ENCODE measurements at places on chromosomes 4 and X.

- peak; percentile 37 for DNase-seq
Observed at GRCh38 chr4:56575820-56576429, 70.3 kb downstream of the ARL9 start.

- no peak for DNase-seq
Observed at GRCh38 chr4:109559983-109560686, at the start of gene MCUB. Gene MCUB, plus strand, starts transcription at chr4:109560246. Its CDS starts 92 bp downstream, at chr4:109560338.

GRCh38 chr4:11451716-11452115 lies 23.0 kb upstream of the HS3ST1 start:
- no peak for DNase-seq

- no peak for DNase-seq
Observed at GRCh38 chr4:152032722-152033131, 271.9 kb upstream of the GATB start.

DNA sequence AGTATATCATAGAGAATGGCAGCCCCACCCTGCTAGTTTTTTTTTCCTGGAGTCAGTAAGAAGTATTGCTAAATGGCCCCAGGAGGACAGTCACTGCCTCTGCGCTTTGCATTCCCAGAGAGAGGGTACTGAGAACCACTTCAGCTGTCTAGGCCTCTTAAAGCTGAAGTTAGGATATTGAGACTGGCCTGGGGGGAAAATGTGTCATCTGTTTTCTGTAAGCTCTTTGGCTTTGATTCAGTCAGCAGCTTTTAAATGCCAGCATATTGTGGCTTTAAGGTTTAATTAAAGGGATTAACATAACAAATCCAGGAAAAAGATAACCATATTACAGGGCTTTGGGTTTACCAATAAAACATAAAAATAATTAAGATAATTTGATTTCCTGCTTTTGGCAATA lies 852.0 kb downstream of the PCDH18 start:
- no peak for DNase-seq

- DNase-seq = no peak
Observed at GRCh38 chr4:153788051-153788412, 851 bp downstream of the SFRP2 start.

GRCh38 chr4:67198727-67199126 lies 346.6 kb downstream of the CENPC start:
- DNase-seq = no peak

DNA sequence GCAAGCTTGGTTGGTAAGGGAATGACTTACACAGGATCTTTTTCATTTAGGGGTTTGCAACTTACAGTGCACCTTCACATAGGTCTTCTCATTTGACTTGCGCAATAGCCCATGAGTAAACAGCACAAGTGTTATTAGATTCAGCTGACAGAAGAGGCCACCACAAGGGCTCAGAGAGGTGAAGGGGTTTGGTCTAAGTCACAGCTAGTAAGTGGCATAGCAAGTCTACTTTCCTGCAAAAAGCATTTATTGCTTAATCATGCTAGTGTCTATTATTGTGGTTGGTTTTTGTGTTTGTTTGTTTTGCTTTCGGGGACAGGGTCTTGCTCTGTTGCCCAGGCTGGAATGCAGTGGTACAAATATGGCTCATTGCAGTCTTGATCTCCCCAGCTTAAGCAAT lies 83.3 kb downstream of the SPRY1 start:
- DNase-seq = no peak

DNA sequence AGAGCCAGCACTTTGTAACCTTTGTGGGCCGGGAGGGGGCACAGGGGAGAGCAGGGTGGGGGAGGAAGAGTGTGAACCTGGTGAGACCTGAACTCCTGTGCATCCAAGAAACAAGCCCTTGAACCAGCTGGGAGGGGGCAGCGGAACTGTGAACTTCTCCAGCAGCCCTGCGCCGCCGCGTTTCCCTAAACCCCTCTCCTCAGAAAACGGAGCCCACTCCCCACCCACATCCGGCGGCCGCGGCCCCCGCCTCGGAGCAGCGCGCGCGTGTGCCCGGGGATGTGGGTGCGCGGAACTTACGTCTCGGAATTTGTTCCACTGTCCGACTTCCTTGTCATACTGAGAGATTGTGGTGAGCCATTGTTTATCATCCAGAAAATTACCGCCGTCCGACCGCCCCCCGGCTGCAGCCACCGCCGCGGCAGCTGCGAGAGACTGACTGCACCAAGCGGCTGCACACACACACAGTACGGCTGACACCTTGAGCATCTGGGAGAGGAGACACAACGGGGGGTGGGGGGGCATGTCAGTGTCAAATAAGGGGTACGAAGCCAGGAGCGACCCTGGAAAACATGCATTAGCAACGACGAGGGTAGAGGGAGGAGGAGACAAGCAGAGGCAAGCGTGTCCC lies 494 bp downstream of the SPOCK3 start:
- DNase-seq = no peak

- DNase-seq = no peak
Observed at GRCh38 chrX:150018931-150019361, 80.7 kb upstream of the EOLA2 start.

DNA sequence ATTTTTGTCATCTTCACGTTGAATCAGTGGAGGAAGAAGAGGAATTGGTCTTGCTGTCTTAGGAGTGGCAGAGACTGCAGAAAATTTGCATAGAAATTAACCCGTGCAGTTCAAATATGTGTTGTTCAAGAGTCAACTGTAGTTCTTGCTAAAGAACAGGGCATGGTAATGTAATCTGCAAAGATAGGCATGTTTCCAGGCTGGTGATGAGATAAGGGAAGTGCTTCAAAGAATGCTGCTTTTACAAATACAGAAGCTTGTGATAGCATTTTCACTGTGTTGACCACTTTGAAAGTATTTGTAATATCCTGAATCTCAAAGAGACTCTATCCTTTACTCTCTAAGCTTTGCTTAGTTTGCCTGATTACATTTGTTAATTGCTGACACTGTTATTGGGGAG lies 60.1 kb downstream of the PRRG1 start:
- DNase-seq = no peak

DNA sequence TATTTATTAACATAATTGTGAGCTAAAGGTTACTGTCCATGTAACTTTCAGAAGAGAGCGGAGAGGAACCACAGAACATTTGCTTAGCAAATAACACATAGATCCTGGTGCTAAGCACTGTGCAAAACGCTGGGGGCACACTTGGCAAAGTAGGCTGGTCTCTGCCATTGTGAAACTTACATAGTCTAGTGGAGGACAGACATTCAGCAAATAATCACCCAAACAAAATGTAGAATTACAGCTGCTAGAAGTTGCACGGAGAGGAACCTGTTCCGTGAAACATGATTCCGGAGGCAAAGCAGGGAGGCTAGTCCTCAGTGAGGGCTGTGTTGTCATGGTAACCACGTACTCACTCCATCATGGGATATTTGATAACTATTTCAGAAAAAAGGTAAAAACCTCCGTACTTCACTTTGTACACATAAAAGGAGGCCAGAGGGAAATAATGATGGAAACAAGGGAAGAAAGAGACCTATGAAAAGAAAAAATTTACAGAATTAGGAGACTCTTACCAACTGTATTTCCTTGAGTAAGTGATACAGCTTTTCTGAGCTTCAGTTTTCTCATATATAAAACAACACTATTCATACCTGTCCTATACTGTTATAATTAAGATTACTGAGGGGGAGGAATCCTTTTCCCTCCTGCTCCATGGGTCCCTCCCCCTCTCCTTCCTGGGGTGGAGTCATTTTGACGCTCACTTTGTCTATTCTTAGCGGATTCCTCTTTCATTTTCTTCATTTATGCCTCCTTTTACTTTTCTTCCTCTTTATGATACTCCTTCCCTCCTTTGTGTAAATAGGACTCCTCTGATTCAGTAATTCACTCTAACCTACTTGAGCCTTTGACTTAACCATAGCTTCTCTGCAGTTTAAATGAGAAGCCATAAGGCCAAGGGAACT lies 825 bp upstream of the RASGEF1B start:
- peak; percentile 60 for DNase-seq

- no peak for DNase-seq
Observed at GRCh38 chr4:173130687-173131086, 37.9 kb upstream of the GALNT7 start.

GRCh38 chrX:110683925-110684324 lies 111.7 kb downstream of the CHRDL1 start:
- DNase-seq = no peak

GRCh38 chr4:181301735-181302710 lies 941.2 kb upstream of the TENM3 start:
- DNase-seq = peak; percentile 12

GRCh38 chrX:150607201-150607600 lies 38.8 kb downstream of the MTM1 start:
- no peak for DNase-seq

- no peak for DNase-seq
Observed at GRCh38 chr4:7261536-7261935, 69.2 kb downstream of the SORCS2 start.

- DNase-seq = no peak
Observed at GRCh38 chrX:152904151-152905080, 6.5 kb downstream of the ZNF185 start.

GRCh38 chr4:159429693-159430035 lies 326.8 kb downstream of the RAPGEF2 start:
- no peak for DNase-seq

DNA sequence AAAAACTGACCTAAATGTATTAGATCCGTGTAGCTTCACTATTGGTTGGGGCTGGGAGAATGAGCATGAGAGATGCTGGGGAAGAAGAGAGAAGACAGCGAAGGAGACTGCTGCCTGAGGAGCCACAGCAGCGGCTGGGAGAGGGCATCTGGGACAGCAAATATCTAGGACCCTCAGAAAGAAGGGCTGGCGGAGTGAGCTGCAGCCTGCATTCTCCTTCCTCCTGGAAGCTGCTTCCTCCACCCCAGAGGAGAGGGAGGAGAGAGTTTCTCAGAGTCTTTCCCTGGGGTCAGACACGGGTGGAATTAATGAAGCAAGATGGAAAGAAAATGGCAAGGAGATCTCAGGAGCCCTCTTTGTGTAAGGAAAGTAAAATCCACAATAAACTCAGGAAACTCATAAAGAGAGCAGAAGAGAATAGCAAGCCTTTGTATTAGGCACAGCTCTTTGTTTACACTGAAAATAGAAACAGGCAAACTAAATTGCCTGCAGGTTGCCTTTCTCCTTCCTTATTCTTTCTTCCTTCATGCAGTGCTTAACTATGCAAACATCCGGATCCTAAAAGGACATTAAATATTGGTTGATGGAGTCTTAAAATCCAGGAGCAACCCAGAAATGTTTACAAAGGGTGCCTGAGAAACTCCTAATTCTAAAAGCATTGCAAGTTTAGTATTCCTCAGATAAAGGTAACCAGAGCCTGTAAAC lies 130.3 kb upstream of the GALNT7 start:
- no peak for DNase-seq

DNA sequence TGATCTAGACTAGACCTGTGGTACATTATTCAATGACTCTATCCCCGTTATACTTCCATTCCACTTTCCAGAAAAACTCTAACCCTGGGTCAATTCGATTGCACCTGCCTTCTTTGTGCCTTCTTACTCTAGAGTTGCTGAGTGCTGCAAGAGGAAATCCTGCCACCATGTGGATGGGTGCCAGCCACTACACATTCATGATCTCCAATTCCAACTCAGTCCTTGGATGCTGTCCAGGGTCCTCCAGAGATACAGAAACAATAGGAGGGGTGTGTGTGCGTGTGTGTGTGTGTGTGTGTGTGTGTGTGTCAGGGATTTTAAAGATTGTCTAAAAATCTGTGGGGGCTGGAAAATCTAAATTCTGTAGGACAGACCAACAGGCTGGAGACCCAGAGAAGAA lies 42.9 kb upstream of the INTS6L start:
- peak; percentile 41 for DNase-seq

- DNase-seq = no peak
Observed at GRCh38 chr4:32440391-32440790, 1720.2 kb downstream of the PCDH7 start.

- DNase-seq = no peak
Observed at GRCh38 chrX:65866773-65867172, 173.1 kb downstream of the VSIG4 start.

DNA sequence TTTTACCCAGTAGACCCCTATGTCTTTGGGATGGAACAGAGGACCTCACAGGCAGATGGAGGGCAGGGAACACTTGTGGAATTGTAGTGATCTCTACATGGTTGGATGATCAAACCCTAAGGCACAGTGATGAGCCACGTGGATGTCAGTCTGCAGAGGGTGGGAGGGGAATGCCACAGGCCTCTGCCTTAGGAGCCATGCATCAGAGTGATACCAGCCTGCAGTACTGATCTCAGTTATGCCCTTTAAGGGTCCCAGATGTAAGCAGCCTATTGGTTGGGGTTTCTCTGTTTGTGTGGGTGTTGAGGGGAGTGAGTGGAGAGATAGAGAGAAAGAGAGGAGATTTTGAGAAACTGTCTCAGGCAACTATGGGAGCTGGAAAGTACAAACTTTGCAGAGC lies 39.9 kb upstream of the XAGE1B start:
- no peak for DNase-seq

DNA sequence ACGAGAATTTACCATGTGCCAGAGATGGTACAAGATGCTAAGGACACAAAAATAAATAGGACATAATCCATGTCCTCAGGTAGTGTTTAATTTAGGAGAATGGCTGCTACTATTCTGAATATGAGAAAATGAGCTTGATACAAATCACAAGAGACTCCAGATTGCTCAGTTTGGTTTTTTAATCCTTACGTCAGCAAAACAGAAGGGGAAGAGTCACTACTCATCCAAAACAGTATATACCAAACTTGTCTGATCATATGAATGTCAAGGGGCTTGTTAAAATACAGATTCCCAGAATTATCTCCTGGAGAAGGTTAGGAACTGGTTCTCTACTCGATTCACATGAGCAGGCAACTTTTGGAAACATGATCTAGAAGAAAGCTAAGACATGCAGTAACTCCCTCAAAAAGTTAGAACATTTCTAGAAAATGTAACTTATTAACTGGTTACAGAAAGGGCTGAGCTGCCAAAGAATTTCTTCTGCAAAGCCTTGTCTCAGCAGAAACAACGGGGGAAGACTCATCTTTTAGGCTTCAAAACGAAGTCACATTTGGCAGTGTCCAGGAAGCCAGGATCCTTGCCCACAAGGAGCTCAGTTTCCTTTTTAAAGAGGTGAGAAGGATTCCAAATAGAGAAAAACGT lies 3.4 kb downstream of the AIFM1 start:
- DNase-seq = no peak

- no peak for DNase-seq
Observed at GRCh38 chr4:140754918-140755773, 1.0 kb downstream of the TBC1D9 start.

DNA sequence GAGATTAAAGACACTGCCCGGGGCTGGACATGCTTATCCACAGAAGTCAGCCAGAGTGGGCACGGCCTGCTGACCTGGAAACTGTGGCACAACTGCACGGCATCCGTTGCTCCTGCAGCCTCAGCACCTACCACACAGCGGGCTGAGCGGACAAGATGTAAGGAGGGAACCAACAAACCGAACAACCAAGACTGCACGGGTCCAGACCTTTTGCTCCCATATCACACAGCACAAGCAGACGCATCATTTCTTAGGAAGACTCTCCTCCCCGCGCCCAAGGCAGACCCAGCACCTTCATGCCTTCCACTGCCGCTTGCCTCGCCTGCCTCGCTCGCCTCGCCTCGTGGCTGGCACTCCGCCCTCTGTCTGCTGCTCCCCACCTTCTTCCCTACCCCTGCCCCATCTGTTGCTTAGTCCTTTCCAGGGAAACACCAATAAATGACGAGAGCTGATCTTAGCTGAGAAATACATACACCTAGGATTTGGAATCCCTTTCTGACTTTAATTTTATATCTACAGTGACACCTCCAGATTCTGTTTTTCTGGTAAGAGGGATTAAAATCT lies 79.0 kb downstream of the AFAP1 start:
- no peak for DNase-seq
